ENCODE measurements at places on chromosomes 7 and 10.
A peak's percentile ranks its signal among the peaks of the same experiment; 100 is the strongest.

DNA sequence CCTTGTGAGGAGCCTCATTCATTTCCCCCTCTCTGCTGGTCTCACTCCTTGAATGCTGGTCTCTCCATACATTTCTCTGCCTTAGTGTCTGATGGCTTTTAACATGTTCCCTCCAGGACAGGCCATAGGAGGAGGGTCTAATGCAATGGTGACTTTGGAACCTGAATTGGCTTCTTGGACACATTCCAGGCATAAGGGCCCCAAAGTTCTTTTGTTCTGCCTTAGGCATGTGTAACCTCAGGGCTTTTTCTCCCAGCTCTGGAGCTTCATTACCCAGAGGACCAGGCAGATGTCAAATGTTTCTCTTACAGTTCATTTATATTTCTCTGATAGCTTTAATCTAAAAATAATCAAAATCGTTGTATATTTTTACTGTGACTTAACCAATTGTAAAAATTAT lies 162.6 kb downstream of the SDK1 start:
- no peak for DNase-seq

DNA sequence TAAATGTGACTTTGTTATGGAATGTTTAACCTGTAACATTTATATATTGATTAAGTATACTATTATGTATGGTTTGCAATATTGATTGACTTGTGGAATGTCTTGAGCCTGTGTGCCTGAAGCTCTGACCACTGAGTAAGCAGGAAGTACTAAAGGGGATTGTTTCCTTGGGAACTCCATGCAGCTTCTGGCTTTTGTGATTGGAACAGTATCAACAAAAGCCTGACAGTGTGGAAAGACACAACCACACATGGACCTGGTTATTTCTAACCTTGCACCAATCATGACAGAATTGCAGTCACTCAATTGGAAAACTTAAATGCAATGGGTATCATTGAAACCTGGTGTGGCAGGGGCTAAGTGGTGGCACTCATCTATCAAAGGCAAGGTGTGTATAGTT lies 45.5 kb upstream of the PIK3CG start:
- no peak for DNase-seq

DNA sequence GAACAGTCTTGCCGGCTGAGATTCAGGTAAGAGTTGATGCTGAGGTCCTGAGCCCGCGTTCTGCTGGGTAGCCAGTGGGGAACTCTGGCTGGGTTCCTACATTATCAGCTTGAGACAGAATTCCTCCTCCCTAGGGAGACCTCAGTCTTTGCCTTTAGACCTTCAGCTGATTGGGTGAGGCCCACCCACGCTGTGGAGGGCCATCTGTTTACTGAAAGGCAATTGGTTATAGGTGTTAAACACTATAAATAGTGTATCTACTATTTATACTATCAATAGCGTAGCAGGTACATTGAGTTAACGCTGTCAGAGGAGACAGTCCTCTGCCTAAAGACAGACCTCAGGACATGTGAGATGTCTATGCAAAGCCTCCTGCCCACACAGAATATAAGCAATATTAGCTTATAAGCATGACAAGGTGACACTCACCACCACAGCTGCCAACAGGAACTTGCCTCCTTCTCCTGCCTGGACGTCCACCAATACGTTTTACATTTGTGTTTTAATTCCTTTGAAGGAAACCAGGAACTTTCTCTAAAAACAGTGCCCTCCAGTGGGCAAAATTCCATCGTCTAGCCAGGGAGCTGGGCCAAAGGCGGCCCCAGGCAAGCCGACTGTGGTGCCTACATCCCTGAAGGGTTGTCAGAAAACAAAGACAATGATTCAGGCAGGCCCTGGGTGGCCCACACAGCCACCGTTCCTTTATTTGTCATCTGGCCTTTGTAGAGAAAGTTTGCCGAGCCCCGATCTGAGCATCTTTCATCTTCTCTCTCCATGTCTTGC lies 58.8 kb downstream of the INSIG1 start:
- peak; percentile 54 for DNase-seq

- no peak for DNase-seq
Observed at GRCh38 chr7:81719865-81720264, 50.0 kb downstream of the HGF start.

- DNase-seq, result no peak
Observed at GRCh38 chr10:86253091-86254072, 113.2 kb downstream of the GRID1 start.

GRCh38 chr7:82313269-82313668 lies 130.3 kb downstream of the CACNA2D1 start:
- DNase-seq, result no peak

GRCh38 chr7:116218051-116218645 lies 7.8 kb downstream of the TES start:
- no peak for DNase-seq

DNA sequence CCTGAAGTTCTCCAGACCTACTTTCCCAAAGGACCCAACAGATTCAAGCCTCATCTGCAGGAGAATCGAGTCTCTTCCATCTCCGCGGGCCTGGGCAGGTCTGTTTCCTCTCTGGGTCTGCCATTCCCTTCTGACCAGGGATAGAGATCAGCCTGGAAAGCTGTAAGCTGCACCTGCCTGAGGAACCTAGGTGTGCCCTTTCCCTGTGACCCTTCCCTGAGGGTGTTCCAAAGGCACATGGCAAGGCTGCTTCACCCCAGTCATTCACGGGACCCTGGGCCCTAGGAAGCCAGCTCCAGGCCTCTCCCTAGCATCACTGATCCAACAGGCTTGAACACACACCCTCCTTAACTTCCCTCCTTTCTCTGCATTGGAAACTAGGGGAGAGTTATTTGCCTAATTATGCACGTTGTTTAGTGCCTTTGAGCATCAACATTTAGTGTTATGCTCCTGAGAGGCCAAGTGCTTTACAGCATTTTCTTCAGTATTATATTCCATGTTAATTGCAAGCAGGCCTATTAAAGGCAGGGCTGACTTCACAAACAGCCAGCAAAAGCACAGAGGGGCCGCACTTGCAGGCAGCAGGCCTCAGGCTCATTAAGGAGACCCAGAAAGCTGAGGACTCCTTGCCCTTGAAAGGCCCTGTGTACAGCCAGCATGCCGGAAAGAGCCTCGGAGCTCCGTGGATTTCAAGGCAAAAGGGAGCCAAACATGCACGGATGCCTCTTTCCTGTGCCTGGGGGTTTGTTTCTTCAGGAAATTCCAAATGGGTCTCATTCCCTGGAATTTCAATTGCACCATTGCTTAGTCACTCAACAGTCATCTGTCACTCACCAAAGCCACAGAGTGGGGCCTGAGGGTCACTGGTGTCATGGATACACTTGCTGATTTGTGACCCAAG lies 91.0 kb upstream of the FAM20C start:
- DNase-seq, result no peak

Measured in NCI-H524 (cell line).